ENCODE measurements at places on chromosomes 2 and 18.

GRCh38 chr2:111954602-111955332, 56.4 kb downstream of the MERTK start:
- DNase-seq: no peak

DNA sequence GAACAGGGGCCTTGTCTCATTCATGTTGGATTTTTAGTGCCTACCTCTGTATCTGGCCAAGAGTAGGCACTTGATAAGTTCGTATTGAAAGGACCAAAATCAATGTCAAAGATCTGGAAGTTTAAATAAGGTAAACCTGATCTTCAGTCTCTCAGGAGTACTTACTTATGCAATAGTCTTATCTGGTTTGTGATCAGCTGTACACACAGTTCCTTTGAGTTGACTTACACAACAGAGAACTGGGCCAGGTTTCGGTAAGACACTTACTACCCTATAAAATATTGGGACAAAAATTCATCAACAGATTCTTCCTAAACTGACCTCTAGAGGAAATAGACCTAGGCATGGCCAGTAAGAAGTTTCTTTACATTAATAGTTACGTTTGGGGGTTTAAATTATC, 113.6 kb upstream of the NXPH2 start:
- DNase-seq: no peak

DNA sequence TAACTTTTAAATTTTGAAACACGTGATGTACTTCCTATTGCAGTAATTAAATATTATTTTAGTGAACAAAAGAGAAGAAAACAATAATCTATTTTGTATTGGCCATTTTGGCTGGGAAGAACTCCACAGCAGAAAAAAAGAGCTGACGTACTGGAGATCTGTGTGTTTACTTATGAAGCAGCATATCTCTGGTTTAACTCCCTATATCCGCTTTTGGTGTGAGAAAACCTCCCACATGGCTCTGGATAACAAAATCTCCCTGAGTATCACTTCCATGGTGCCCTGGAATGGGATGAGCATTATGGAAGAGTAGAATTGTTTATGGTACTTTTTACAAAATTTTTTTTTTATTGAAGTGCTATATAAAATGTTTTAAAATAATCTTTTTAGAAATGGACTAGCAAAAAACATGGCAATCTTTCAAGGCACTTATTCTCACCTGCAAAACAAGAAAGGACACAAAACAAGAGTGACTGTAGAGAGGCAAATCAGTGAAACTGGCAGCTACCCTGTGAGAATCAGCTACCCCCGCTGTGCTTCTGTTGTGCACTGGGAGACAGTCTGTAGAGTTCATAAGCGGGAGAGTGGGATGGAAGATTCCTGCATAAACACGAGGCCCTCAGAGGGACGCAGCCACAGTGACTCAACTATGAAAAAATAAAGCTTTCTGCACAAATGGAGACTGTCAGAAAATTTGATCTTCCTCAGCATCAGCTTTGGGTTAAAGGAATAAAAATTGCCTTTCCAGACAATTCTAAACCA, 762.2 kb upstream of the HS6ST1 start:
- no peak for DNase-seq

DNA sequence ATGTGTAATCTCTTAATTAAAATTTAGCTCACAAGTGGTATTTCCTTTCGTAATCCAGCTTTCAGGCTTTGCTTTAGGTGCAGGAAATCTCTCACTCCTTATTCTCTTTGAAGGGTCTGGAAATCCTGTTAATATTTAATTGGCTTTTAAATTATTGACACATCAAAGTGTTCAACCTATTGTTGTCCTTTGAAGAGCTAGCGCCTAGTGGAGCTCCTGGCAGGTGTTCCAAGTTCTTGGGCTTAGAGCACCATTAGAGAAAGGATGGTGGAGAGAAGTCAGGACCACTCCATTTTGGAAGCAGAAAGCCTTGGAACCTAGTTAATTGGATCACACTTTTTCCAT, 92.4 kb downstream of the CABLES1 start:
- no peak for DNase-seq

- DNase-seq: no peak
Measured at GRCh38 chr2:66567729-66568128, 132.8 kb downstream of the MEIS1 start.

- no peak for DNase-seq
Measured at GRCh38 chr2:218662827-218663226, 3.3 kb downstream of the BCS1L start.

DNA sequence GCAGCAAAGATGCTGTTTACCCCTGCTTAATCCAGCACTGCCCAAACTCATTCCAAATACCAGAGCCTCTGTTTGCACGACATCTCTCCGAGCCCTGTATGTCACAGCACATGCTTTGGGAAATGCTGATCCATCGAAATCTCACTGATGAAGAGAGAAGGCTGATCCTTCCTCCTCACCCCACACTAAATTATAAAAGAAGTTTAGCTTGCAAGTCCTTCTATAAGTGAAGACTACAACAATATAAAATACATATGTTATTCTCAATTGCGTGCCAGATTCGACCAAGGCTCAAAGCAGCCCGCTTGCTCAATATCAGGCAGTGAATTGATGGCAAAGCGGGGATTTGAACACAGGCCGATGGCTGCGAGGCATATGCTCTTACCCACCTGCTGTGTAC, 30.7 kb upstream of the SLC35F6 start:
- no peak for DNase-seq

GRCh38 chr2:12490641-12491040, 226.1 kb upstream of the TRIB2 start:
- DNase-seq: no peak

- DNase-seq: no peak
Measured at GRCh38 chr2:230179907-230180306, 39.9 kb downstream of the SP110 start.

GRCh38 chr2:40803900-40804299, 352.0 kb upstream of the SLC8A1 start:
- no peak for DNase-seq

DNA sequence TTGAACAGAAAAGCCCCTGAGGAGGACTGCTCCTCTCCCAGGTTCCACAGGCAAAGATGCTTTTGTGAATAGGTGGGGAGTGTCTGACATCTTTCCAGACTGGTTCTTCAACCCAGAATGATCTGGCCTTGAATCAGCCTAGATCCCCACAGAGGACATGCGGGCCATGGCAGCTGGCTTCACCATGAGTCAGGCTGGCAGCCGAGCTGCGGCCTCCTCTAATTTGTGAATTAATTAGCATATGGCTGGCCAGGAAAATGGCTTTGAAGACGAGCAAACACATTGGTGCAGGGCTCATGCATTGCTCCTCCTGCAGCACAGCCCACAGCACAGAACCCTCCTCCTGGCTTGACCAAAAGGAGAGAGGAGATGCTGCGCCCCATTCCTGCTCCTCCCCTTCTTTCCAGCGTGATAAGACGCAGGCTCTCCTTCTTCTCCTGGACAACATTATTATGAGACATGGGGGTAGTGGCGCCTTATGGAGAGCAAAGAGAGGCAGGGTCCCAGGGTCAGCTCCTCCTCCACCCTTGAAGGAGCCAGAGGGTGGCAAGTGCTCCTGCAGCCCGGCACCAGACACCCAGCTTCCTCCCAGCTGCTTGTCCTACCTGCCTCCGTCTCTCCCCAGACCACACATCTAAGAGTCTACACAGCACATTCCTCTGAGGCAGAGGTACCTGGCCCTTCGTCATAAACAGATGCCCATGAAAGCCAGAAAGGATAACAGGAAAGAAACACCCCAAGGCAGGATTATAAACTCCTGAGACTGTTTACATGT, 66.7 kb downstream of the EDAR start:
- DNase-seq: no peak

DNA sequence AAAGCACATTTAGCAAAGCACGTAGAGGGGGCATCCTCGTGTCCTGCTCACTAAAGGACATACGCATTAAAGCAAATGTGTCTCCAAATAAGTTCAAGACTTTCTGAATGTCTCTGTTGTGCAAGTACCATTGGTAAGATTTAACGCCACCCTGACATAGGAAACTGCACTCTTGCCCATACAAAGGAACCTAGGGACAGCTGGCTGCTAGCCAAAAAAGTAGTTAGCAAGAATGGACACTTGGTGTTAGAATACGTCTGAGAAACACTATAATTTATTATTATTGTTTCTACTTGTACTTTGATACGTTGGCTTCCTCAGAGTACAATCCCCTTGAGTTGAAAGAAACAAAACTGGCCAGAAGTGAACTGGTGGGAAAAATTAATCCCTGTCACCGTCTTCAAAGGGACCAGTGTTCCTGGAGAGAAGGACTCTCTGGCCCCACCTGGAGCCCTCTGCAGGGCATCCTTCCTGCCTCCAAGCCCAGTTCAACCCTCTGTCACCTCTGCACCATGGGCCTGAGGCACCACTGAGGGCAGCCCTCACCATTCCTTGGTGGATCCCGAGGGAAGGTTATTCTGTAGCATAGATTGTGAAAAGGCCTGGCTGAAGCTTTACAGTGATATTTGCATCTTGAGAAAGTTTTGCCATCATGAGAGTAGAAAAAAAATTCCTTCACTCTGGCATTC, 51.4 kb upstream of the APCDD1 start:
- DNase-seq: no peak
